Cardiac fibroblast (primary cell): ENCODE measurements at places on chromosomes 5 and 9.
A peak's percentile ranks its signal among the peaks of the same experiment; 100 is the strongest.

DNA sequence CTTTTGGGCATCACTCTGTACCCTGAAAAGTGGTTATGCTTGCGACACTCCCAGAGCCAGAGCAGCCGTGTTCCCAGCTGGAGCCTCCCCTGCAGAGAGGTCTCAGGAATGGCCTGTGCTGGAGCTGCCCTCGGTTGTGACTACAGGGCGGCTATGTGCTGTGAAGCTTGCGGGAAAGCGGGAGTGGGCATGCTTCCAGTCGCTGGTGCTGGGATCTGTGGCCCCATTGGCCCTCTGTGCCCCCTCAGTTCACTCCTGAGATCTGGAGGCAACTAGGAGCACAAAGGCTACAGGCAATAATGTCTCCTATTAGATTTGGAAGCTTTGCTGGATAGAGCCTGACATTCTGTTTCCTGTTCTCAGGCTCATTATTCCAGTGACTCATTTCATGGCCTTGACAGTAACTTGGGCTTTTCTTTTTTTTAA, 56.9 kb downstream of the GPR107 start:
- peak; percentile 26 for DNase-seq

DNA sequence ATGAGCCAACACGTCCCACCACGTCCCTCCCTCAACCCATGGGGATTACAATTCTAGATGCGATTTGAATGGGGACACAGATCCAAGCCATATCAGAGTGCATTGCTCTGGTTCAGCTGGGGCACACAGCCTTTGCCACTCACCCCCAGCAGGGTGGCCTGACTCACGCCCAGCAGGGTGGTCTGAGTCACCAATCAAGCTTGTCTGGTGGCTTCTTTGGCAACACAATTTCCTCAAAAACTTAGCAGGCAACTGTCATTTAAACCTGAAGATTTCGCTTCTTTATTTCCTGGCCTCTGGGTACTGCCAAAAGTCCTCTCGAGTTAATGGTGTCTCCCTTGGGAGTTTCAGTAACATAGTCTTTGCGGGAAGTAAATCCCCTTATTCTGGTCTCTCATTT, 16.3 kb upstream of the SEMA5A start:
- no peak for DNase-seq

- DNase-seq, result no peak
Observed at GRCh38 chr9:99549441-99549840, 272.2 kb upstream of the NR4A3 start.

DNA sequence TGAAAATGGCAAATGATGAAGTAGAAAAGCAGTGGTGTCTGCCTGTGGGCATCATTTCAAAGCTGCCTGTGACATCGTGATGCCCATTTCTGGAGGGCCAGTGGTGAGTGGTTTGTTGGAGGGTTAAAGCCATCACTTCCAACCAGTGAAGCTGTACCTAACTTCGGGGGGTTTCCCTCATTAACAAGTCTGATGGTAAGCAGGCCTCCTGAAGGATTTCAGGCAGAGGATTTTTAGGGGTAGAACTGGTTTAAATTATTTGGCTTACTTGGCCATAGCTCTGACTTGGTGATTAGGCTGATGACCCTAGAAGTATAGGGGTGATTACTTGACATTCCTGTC, 10.7 kb downstream of the TNFAIP8 start:
- no peak for DNase-seq

- DNase-seq, result no peak
Observed at GRCh38 chr9:74407166-74407565, 90.0 kb upstream of the RORB start.

DNA sequence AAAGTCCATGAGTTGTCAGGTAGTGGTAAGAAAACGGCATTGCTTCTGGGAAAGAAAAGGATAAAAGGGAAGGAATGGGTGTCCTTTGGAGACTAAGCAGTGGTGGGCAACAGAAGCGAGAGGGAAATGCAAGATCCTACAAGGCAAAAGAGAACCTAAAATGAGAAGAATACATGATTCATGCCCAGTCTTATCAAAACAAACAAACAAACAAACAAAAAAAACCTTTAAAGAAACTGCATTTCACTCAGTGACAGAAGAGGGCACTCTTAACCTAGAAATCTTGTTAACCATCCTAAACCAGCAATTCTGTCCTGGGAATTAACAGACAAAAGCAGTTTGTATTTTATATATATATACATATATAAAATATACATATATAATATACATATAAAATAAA, 88.5 kb downstream of the SUSD1 start:
- peak; percentile 70 for DNase-seq

DNA sequence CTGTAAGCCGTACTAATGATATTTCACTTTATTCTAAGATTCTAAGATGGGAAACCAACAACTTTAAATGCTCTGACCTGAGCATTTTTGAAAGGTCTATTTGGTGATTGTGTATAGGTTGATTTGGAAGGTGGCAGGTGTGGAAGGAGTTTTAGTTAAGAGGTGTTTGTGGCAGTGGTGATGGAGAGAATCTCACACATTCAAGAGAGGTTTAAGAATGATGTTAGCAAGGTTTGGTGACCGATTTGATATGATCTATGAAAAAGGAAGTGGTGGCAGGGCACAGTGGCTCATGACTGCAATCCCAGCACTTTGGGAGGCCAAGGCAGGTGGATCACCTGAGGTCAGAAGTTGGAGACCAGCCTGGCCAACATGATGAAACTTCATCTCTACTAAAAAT, 319.2 kb upstream of the CD180 start:
- DNase-seq, result no peak

- DNase-seq, result no peak
Observed at GRCh38 chr9:133426011-133426410, 3.8 kb downstream of the ADAMTS13 start.

DNA sequence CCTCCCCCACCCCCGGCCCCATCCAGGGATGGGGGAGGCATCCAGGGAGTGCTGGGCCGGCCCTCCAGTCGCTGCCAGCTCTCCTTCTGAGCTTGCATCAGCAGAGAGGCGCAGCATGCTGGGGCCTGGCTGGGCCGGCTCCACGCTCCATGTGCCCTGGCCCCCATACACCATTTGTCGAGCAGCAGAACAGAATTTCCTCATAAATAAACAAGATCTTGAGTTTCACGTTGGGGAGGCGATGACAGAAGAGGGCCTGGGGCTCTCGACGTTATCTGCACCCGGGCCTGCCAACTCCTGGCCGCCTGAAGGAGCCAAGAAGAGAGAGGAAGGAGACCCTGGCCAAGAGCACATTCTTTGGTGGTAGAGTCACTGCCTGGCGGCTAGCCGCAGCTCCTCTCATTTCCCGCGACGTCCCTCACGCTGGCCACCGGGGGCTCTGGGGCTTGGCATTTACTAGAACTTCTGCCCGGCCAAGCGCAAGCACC, 177.0 kb downstream of the FGF18 start:
- DNase-seq, result peak; percentile 97

GRCh38 chr5:44983006-44983405, 174.3 kb downstream of the MRPS30 start:
- no peak for DNase-seq

GRCh38 chr5:110832683-110833082, 93.9 kb downstream of the SLC25A46 start:
- DNase-seq, result no peak

DNA sequence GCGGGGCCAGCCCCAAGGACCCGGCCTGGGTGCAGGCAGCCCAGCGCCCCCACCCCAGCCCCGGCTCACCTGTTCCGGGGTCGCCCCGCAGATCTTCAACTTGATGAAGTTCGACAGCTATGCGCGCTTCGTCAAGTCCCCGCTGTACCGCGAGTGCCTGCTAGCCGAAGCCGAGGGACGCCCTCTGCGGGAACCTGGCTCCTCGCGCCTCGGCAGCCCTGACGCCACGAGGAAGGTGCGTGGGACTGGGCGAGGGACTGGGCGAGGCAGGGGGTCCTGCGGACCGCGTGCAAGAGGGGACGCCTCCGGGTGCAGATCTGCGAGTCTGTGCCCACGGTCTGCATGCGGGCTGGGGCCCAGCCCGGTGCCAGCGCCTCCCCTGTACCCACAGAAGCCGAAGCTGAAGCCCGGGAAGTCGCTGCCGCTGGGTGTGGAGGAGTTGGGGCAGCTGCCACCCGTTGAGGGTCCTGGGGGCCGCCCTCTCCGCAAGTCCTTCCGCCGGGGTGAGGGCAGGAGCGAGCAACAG, 9.7 kb downstream of the RGS14 start:
- DNase-seq, result no peak

DNA sequence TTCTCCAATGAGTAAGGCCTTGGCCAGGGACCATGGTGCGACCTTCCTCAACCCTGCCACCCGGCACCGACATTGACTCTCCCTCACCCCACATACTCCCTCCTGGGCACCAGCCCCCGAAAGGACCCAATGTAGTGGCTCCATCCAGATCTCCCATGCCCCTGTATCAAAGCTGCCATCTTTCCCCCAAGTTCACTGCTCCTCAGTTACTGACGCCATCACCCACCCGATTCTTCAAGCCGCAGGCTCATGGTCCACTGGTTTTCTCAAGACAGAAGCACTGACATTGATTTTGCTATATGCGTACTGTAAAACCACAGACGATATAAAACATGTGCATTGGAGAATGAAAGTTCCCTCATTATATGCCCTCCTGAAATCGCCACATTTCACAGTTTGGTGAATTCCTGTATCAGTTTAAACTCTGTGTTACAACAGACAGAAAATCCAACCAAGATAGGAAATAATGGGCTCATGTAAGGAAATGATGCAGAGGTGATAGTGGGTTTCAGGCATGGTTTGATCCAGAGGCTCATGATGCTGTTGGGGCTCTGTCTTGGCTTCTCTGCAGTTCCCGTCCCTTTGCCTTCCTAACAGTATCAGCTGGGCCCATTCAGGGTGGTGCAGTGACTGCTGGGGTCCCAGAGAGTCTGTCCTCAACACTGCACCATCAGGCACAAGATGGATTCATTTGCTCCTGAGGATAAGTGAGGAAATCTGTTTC, 207.3 kb upstream of the IER5L start:
- DNase-seq, result no peak
